ENCODE measurements at places on chromosomes 1 and 21.
A peak's percentile ranks its signal among the peaks of the same experiment; 100 is the strongest.

GRCh38 chr1:200890818-200891773, 3.6 kb upstream of the INAVA start:
- DNase-seq, result peak; percentile 32

DNA sequence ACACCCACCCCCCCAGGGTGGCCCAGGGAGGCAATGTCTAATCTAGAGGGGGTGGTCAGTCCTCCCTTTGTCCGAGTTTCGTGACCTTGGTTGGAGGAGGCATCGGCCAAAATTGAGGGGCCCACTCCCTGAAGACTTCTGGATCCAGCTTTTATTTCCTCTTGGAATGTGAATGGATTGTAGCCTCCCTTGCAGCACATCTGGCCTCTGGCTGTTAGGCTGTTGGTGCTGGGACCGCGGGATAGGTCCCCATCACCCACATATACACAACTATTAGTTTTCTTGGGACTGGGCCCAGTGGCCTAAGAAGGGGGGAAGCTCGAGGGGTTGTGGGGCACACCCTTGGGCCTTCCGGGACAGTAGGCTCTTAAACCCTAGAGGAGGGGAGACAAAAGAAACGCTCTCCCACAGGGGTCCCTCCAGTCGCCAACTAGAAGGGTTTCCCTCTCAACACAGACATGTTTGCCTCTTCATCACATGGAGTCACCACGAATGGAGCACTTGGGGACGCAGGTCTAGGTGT, 2.5 kb downstream of the LHX4 start:
- no peak for DNase-seq

DNA sequence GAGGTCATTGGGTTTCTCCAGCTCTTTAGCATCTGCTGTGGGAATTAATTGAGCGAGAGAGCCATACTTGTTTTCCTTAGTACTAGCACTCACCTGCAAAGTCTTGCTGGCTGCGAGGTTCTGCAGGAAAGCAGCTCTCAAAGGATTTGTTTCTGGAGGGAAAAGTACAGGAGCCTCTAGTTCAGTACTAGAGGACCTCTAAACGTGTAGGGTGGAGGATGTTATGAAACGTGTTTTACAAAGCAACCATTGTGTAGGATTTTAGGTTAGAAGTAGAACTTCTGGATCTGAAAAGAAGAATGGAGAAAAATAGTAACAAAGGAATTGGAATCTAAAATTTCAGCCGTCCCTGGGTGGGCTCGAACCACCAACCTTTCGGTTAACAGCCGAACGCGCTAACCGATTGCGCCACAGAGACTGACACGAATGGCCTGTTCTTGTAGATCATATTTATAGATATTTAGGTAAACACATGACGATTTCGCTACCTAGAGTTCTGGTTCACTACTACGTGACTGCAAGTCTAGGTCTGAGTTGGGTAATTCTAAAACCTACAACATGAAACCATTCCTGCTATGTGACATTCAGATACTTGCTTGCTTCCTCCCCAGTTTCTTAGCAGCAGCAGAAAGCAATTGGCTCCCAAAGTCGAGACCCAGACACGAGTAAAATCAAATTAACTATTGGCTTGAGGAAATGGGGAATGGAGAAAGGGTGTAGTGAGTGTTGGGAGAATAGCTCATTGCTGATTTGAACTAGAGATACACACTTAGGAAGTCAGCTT, 60.2 kb upstream of the CFAP126 start:
- DNase-seq, result no peak

GRCh38 chr1:16175610-16176553, 20.0 kb upstream of the EPHA2 start:
- peak; percentile 60 for DNase-seq

GRCh38 chr21:44262338-44263056, 800 bp upstream of the DNMT3L start:
- no peak for DNase-seq

GRCh38 chr1:59570524-59570923, 244.2 kb upstream of the HOOK1 start:
- DNase-seq, result no peak

DNA sequence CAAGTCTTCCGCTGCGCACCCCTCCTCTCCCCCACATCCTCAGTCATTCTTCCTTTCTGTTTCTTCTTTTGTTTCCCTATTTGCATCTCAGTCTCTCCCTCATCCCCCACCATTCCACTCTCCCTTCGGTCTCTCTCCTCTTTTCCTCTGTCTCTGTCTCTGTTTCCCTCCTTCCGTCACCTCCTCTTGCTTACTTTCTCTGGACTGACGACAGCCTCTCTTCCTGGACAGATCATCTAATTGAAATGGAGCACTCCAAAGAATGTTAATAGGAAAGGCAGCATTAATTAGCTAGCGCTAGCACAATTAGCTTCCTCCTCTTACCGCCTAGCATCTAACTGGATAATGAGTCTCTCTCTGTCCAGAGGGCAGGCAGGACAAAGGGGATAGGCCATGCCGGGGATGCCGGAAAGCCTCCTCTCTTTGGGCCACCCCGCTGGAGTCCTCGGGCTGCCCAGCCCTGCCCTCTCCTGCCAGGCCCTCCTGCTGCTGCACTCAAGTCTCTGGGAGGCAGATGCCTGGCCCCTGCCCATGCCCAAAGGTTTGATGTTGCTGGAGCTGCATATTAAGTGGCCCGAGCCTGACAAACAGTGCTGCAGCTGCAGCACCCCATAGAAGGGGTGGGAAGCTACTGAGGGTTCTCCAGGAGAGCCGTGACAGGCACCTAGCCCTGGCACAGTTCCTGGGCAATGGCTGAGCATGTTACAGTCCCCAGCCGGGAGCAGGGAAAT, 20.8 kb downstream of the DISP3 start:
- peak; percentile 87 for DNase-seq

DNA sequence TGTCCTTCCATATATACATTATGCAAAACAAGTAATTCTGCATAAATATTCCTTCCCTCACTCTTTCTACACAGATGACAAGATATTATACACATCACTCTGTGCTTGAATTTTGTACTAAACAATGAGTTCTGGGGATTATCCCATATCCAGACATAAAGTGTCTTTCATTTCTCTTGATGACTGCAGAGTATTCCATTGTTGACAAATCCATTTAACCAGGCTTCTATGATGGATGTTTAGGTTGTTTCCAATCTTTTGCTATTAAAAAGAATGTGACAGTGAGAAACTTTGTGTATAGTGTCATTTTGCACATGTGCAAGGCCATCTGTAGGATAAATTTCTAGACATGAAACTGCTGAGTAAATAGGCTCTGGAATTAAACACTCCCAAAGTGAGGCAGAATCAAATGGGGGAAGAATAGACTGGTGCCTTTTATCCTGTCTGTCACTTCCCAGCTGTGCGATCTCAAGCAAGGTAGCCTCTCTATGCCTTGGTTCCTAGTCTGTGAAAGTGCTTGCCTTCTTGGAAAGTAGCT, 29.9 kb upstream of the ATP2B4 start:
- no peak for DNase-seq

DNA sequence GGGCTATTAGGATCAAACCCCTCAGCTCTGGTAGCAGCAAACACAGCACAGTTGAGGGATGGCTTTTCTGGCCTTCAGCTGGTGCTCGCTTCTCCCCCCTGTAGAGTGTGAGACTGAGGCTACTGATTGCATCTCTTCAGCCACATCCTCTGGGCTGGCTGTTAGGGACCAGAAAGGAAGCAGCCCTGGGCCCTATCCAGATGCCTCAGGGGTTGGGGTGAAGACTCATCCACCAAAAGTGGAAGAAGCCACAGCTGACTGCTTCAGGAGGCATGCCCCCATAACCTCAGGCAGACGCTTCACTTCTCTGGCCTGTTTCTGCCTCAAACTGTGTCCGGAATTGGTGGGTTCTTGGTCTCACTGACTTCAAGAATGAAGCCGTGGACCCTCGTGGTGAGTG, 6.2 kb upstream of the TMEM200B start:
- DNase-seq, result no peak

GRCh38 chr1:41442697-41443251, 41.7 kb downstream of the EDN2 start:
- no peak for DNase-seq

GRCh38 chr1:110370827-110371226, 20.0 kb downstream of the SLC16A4 start:
- no peak for DNase-seq

DNA sequence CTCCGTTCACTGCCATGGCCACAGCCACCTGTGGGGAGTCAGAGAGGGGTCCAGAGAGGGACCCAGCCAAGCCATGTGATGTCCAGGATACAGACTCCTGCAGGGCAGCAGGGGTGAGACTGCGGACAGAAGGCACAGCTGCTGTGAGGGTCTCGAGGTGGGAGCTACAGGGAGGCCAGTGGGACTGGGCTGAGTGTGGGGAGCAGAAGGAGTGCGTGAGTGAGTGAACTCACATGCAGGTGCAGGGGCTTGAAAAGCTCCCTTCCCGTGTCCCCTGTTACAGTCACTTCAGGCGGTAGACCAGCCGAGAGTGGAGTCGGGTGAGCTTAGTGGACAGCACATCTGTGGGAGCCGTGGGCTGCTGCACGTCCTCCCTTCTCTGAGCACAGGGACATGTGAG, 42.4 kb downstream of the S100B start:
- DNase-seq, result no peak

DNA sequence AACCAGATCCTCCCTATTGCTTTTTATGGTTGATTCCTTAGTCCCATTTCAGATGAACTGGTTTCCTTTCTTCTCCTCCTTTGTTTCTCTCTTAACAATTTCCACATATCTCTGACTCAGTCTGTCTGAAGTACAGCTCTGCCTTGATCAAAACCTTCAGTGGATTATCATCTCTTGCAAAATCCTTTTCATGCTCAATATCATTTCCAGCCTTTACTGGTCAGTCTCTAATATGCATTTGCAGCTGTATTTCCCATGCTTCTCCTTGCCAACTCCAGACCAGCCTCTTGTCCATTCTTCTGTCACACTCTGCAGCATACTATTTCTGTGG, 72.2 kb downstream of the SNX7 start:
- DNase-seq, result no peak

- no peak for DNase-seq
Measured at GRCh38 chr1:27664291-27664690, 7.7 kb downstream of the IFI6 start.

GRCh38 chr1:85279458-85280080, 3.1 kb upstream of the BCL10 start:
- no peak for DNase-seq

GRCh38 chr1:35573198-35574124, at the start of gene TFAP2E:
Gene TFAP2E, plus strand, starts transcription at chr1:35573314. Its CDS starts 264 bp downstream, at chr1:35573578.
- peak; percentile 96 for DNase-seq

GRCh38 chr1:61436491-61437120, 288.3 kb downstream of the TM2D1 start:
- DNase-seq, result no peak

- DNase-seq, result no peak
Measured at GRCh38 chr1:173914366-173914871, 2.7 kb downstream of the SERPINC1 start.

- DNase-seq, result no peak
Measured at GRCh38 chr1:172289448-172289847, 131.0 kb upstream of the C1orf105 start.

DNA sequence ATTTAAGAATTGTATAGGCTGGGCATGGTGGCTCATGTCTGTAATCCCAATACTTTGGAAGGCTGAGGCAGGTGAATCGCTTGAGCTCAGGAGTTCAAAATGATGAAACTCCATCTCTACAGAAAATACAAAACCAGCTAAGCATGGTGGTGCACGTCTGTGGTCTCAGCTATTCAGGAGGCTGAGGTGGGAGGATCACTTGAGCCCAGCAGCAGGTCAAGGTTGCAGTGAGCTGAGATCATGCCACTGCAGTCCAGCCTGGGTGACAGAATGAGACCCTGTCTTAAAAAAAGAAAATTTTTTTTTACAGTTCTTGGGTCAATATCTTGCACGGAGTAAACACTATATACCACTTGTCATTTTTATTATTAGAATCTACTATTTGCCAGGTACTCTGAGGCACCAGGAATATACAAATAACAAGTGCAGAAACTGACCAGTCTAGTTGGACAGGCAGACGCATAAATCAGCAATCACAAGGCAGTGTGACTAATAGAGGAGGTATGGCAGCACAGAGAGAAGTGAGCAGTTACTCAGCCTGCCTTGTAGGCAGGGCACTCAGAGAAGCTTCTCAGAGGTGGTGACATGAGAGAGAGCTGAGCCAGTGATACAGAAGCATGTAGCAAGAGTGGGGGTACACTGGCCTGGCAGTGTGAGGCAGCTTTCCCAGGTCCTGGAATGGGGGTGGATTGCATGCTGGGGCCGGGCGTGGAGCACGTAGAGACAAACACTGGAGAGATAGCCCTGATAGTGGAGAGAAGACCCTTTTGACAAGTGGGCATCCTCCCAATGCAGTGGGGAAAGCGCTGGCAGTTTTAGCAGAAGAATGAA, 8.0 kb downstream of the PHLDA3 start:
- no peak for DNase-seq

- DNase-seq, result no peak
Measured at GRCh38 chr1:32393136-32393535, 1.1 kb downstream of the BSDC1 start.

DNA sequence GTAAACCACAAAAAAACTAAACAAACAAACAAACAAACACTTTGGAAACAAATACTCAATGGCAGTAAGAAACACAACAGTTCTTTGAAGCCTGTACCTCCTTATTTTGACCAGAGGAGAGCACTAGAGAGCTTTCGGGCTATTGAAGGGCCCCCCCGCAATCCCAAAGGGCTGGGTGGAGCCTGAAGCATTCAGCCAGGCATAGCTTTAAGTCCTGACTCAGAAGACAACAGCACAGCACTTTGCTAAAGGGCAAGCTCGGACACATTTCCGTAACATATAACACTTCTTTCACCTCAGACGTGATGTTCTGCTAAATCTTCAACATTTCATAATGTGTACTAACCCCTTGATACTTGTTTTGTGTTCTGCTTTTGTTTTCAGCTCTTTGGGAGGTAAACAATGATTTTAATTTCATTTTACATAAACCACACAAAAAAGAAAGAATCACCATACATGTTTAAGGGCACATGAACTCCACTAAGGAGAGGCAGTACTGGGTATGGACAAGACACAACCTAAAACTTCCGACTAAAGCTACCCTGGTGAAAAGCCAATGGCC, 9.7 kb upstream of the SHCBP1L start:
- peak; percentile 55 for DNase-seq

DNA sequence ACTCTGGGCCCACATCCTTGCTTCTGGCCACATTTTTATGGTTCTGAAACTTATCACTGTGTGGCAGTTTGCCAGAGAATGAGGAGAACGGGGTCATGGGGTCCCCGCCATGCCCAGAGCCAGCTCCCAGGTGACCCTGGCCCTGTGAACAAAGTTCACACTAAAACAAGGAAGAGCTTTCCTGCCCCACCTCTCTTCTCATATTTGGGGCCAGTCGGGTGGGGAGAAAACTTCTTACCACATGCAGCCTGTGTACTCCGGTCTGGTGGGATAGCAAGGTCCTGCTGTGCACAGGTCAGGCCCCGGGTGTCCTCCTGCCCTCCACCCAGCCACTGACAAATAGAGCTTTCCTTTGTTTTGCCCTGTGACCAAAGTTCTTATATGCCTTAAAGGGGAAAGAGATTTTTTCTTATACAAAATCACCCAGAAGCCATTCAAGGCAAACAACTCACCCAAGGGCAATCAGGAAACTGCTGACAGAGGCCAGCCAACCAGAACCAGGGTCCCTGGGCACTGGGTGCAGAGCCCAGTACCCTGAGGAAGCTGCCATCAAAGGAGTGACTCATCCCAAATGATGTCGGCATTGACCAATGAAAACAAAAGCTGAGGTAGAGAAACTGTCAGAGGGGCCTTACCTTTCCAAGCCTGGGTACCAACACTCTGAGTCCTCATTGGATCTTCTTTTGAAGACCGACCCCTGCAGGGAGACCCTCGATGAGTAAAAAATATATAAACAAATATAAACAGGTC, 53.6 kb downstream of the OLIG1 start:
- no peak for DNase-seq

GRCh38 chr1:173479649-173480048, 2.5 kb downstream of the PRDX6 start:
- DNase-seq, result no peak
